Suppressor macrophage treated with lipopolysaccharide for 4 hours (primary cell): ENCODE measurements at places on chromosomes 6 and 20.

GRCh38 chr6:152552616-152553209, 84.4 kb downstream of the SYNE1 start:
- DNase-seq = peak; percentile 66

- no peak for DNase-seq
These were observed 224.0 kb upstream of the GMDS start for GRCh38 chr6:2469428-2469827.

GRCh38 chr6:14361956-14362587, 244.5 kb downstream of the CD83 start:
- DNase-seq = no peak

DNA sequence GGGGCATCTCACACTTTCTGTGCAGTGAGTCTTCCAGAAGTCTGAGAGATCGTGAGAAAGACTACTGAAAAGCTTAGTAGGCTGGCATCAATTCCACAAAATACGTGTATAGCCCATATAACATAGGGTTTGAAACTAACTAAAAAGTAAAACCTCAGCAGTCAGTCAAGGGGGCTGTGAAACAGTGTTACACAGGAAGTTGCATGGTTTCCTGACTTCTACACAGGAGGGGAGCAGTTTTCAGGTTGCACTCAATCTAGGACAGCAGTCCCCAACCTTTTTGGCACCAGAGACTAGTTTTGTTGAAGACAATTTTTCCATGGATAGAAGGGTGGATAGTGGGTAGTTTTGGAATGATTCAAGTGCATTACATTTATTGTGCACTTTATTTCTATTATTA, 4.7 kb upstream of the LY86 start:
- DNase-seq = no peak

- no peak for DNase-seq
These were observed 345.1 kb downstream of the KHDRBS2 start for GRCh38 chr6:61940919-61941318.

GRCh38 chr6:89392823-89393222, 19.2 kb downstream of the RRAGD start:
- DNase-seq = no peak

DNA sequence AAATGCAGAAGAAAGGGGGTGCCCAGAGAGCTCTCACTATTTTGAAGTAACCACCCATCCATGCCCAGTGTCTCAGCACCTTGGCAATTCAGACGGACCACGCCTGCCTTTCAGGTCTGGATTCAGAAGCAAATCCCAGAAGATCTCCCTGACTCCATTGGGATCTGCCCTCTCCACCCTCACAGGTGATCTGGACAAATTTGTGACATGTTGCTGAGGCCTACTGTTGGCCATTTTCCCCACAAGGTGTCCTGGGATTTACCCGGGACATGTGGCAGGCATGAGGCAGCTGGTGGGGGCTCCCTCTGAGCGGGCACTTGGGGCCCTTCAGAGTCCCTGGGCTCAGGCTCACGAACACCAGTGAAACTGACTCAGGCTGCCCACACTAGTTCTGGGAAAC, 51.9 kb upstream of the IYD start:
- DNase-seq = no peak

- DNase-seq = no peak
These were observed 183.9 kb downstream of the ERMARD start for GRCh38 chr6:169935348-169935718.

DNA sequence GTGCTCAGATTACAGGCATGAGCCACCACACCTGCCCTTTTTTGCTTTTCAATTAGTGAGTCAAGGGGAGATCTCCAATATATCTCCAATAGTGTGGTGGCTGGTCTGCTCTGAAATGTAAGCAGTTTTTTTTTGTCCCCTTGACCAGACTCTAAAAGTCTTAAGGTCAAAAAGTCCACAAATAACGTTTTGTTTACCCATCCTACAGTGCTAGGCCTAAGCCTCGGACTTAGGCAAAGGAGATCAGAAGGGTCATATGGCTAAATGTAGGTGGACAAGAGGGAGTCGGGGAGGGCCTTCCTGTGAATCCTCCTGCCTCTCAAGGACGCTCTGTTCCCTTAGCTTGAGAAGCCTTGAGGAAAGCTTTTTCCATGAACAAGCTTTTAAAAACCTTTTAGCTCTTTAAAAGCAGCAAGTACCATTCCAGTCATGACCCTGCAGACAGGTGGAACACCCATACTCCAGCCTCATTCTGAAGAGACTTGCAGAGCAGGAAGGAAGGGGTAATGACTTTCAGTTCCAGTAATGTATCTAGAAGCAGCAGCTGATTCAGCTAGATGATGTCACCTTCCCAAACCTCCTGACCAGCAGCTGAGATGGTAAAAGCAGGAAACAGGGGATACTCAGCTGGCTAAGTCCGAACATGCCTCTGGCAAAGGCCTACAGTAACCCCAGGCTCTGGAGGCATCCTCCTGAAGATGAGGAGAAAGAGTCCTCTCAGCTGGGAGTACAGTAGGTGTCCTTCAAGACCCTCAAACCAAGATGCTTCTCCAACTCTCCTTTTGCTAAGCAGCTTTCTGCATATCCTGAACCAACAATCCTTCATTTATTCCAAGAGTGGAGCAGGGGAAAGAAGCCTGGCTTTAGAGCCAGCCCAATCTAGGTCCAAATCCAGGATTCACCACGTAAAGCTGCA, 23.6 kb downstream of the BCL2L1 start:
- DNase-seq = peak; percentile 93

- DNase-seq = no peak
These were observed 32.8 kb downstream of the SASH1 start for GRCh38 chr6:148375401-148375800.

- no peak for DNase-seq
These were observed 100.4 kb upstream of the MLN start for GRCh38 chr6:33904050-33904746.

DNA sequence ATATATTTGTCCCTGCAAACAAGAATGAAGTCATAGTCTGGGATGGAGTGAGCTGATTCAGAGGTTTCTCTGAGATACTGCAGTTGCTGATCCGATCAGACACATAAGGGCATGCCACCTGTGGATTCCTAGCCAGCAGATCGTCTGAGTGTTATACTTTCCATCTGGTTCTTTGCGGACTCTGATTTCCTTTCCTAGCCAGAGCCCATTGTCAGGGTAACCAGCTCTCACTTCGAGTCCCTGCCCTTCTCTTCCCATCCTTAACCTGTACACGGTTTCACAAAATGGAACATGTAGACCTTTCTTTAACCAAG, 100.9 kb downstream of the TMEM200A start:
- no peak for DNase-seq

DNA sequence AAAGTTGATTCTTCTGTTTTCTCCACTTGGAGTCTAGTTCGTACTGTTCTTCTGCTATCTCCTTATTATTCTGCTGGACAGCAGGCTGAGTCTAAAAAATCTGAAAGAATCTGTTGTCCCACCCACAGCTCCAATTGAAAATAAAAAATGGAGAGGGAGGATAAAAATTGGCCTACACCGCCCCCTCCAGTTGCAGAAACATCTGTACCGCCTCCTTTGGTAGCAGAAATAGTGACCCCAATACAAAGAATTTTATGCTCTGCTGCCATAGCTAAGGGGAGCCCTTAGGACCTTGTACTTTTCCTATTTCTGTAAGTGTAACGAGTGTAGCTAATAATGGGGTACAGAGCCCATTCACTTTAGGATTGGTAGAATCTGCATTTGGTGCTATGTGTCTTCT, 4.9 kb upstream of the FKBP1A start:
- no peak for DNase-seq

DNA sequence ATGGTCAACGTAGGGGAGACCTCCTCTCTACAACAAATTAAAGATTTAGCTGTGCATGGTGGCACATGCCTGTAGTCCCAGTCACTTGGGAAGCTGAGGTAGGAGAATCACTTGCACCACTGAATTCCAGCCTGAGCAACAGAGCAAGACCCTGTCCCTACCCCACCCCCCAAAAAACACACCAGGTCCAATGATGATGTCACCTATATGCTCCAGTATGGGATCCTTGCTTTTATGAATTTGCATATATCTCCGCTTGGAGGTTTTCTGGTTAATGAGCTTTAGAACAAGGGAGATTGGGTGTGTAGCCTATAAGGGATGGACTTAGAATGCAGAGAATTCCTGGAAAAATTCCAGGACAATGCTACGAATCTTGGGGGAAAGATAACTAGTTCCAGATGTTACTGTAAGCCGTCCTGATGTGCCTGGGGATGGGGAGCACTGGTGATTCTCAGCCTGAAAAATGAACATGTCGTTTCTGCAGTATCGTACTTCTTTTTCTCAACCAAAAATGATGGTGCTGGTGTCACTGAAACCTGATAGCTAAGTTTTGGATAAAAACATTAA, 61.1 kb downstream of the ZBTB2 start:
- no peak for DNase-seq

DNA sequence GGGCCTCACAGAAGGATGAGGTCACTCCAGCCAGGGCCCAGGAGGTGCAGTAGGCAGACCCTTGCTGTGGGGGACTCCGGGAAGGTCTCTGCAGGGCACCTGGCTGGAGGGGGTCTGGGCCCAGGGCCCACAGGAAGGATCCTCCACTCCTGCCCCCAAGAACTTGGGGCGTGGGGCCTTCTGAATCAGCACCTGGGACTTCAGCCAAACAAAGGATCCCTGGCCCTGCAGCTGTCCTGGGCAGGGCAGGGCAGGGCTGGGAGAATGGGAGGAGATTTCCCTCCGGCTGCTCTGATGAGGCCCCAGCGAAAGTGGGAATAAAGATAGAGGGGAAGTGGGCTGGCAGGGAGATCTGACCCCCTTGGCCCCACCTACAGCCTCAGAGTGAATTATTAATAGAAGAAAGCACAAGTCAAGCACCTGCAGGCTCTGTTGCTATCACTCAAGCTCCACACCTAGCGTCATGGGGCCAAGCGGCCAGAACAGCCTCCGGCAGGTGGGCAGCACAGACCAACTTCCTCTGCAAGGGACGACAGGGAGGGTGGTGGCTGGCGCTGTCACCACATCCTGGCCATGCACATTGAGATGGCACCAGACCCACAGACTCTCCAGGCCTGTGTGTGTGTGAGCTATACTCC, 61.6 kb upstream of the MRPS10 start:
- no peak for DNase-seq

DNA sequence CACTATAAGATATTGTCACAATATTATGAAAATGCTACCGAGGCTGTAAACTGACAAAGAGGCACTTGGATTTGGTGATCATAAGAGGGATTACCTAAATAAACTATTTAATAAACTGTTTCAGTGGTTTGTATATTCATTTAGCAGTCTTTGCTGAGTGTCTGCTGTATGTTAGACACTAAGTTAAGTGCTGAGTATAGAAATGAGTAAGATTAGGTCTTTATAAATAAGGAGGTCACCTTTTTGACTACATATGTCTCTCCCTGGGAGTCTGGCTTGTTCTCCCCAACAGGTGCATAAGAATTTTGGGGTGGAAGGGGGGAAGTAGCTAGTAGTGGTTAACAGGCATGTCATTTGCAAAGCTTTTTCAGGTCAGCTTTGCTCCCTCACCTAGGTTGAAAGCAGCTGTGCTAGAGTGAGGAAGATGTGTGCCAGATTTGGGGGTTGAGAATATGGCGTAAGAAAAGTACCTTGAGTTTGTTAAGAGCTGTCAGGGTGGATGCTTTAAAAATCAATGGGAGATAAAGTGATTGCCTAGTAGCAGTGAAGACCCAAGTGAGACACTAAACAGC, 246.3 kb downstream of the ZFAND3 start:
- DNase-seq = no peak

- no peak for DNase-seq
These were observed 88.6 kb upstream of the GGTLC1 start for GRCh38 chr20:24077145-24077544.

GRCh38 chr6:100266494-100267401, 198.0 kb downstream of the SIM1 start:
- DNase-seq = no peak

- no peak for DNase-seq
These were observed 55.8 kb downstream of the TMEM200A start for GRCh38 chr6:130421585-130421984.

GRCh38 chr6:43774776-43775534, 4.9 kb downstream of the VEGFA start:
- peak; percentile 73 for DNase-seq

GRCh38 chr20:64080013-64080812, at the start of gene OPRL1:
TSS of gene OPRL1 (plus strand) at chr20:64080082. CDS start at chr20:64092721, 12,639 bp downstream.
- no peak for DNase-seq
